ENCODE measurements at places on chromosomes 12 and 14.

- DNase-seq: no peak
Observed at GRCh38 chr14:96861568-96862310, 64.6 kb downstream of the VRK1 start.

DNA sequence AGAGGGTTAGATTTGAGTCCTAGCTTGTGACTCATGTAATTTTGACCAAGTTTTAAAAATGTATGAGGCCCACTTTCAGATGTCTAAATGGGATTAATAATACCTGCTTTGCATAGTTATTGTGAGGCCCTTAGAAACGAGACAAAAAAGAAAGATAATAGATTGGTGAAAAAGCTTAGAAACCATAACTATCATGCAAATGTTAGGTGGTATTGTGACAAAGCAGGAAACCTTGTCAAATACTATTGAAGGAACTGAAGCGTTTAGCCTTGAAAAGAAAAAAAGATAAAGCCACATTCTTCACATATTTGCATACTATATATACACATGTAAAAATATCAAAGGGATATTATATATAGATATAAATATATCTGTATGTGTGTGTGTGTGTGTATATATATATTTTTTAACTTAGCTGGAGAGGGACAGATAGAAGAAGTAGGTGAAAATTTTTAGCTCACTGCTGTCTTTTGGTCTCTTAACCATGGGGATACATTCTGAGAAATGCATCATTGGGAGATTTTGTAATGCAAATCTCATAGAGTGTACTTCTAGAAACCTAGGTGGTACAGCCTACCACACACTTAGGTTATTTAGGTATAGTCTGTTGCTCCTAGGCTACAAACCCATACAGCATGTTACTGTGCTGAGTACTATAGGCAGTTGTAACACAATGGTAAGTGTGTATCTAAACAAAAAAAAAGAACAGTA lies 270.3 kb downstream of the CCDC91 start:
- no peak for DNase-seq

- no peak for DNase-seq
Observed at GRCh38 chr14:70619708-70620107, 19.3 kb upstream of the MED6 start.

DNA sequence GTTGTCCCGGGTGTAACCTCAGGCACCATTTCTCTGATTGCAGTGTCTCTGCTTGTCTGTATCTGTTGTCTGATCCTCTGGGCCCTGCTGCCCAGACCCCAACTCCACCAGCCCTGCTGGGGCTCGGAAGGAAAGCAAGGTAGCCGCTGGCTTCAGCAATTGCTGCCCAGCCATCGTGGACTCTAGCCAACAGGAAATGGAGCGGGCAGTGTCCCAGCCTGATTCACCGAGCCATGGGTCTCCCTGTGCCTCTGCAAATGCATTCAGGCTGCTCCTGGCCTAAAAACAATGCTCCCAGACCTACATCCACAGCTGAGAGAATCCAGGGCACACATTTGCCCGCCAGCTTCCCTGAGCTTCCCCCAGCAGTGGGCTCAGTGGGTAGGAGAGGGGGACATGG lies 9.2 kb downstream of the TUNAR start:
- DNase-seq: no peak

DNA sequence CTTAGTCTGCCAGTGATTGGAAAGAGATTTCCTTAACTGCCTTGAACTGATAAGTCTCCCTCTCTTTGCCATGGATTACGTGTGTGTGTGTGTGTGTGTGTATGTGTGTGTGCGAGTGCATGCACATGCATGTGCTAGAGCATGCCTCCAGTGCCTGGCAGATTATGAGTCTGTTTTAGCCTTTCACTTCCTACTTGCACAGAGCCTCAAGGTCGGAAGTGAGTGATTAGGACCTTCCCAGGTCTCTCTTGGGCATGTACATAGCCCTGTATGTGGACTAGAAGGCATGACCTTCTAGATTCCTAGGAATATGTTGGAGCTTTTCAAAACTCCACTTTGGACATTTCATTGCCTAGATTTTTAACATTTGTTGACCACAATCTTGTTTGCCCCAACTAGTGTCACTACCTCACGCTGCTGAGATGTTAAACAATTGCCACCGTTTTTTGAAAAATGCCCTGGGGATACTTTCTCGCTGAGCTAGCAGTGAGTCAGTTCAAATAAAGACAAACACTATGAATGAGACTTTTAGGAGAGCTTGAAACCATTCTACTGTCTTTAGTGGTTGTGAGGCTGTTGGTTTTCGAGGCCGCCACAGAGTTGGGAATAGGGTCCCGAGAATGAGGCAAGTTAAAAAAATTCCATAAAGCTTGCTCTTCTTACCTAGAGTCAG lies 28.2 kb downstream of the KIAA0586 start:
- no peak for DNase-seq

DNA sequence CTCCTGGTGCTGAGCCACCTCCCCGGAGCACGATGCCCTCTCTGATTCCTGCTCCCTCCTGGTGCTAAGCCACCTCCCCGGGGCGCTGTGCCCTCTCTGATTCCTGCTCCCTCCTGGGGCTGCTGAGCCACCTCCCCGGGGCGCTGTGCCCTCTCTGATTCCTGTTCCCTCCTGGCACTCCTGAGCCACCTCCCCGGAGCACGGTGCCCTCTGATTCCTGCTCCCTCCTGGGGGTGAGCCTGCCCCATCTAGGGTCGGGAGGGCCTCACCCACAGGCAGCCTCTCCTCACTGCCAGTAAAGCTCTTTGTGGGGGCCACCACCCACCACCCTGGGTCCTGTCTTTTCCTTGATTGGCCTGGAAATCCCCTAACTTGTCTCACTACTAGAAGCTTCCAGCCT lies 327.6 kb upstream of the SFSWAP start:
- no peak for DNase-seq

DNA sequence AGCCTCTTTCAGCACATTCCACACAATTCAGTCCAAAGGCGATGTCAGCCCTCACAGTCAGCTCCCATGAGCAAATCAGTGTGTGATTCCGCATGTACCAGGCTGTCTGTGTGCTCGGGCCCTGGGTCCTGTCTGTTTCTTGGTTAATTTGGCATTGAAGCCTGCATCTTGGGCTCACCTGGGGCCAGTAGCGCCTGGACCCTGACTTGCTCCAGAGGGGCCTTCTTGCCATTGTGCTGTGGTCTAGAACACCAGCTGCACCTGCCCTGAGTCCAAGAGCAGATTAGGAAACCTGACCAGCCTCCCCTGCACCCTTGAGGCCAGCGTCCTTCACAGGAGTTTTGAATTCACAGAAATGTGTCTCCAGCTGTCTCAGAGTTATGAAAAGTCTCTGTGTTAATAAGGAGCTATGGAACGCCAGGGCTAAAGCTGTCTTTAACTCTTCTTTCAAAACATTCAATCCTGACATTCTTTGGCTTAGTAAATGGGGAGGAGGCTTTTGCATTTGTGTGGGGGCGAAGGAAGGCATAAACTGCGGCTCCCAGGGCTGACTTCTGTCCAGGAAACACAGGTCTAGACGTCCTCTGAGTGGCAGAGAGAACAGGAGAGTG lies 102.2 kb downstream of the ARF6 start:
- no peak for DNase-seq

DNA sequence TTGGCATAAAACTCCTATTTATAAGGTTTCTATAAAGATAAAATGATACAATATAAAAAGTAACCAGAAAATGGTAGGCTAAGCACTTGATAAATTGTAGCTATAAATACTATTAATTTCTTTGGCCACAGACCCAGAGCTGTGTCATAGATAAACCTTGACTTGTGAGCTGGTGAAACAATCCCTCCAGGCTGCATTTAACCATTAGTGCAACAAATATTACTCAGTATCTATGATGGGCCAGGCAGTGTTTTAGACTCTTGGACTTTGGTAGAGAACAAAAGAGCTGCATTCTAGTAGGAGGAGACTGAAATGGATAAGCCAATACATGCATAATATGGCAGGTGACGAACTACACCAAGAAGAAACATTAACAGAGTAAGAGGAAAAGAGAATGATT lies 178.1 kb downstream of the BTG1 start:
- no peak for DNase-seq

DNA sequence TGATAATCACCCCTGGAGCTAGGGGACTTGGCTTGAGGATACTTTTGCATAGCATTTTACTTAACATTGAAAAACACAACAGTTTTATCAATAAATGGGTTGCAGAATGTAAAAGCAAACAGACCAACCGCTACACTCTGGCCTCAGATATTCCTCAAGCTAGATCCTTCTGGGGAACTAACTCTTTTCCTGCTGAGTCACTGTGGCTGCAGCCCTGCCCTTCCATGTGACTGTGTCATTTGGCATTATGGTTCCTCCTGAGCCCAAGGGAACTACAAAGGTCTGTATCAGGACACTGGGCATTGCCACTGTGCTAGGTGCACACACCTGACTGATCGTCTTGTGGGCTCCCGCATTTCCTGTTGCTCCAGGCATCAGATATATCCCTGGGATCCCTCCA lies 56.6 kb downstream of the TTC9 start:
- no peak for DNase-seq

DNA sequence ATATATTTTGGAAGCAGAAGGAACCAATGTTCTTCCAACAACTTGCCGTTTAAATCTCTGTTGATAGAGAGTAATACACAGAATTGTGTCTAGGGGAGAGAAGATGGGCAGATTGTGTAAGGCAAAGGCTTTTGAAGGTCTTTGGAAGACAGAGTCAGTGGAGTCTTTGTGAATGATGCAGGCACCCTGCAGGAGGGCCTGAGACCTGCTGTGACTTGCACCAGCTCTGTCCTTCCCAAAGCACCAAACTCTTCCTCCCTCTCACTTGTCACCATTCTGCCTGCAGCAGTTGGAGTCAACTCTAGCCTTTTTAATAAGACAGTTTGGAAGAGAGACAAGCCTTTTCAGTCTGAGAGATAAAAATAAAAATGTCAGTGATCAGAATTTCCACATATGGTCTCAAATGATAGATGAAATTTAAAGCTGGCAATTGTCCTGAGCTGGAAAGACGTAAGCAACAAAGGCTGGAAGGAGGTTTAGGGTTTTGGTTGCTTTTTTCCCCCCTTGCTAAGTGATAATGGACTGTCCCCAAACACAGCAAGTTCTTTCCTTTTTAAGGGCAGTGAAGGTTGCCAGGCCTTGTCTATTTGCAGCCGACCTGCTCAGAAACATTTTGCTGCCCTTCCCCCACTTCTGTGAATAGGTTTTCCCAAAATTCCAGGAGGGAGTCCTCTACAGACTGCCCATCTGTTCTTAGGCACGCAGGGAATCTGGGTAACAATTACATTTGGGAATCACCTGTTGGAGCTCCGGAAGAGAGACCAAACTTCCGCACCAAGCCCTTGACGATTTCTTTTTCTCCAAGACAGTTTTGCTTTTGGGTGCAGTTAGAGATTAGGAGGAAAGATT lies 103.0 kb upstream of the NTF3 start:
- DNase-seq: no peak

DNA sequence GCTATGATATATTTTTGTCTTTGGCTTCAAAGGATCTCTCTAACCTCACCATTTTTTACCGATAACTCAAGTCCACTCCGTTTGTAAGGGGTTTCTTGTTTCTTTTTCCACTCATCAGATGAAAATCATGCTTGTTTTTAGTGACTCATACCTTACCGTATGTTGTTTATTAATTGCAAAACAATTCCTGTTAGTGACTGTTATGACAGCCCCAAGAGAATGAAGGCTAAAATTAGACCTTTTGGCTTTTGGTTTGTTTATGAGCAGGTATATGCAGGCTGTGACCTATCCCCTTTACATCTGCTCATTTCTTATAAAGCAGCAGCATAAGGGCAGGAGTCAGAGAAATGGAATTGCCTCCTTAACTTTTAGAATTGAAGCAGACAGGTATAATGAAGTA lies 319.8 kb downstream of the CEP128 start:
- no peak for DNase-seq

- DNase-seq: no peak
Observed at GRCh38 chr12:52148464-52149181, 43.2 kb downstream of the KRT80 start.

DNA sequence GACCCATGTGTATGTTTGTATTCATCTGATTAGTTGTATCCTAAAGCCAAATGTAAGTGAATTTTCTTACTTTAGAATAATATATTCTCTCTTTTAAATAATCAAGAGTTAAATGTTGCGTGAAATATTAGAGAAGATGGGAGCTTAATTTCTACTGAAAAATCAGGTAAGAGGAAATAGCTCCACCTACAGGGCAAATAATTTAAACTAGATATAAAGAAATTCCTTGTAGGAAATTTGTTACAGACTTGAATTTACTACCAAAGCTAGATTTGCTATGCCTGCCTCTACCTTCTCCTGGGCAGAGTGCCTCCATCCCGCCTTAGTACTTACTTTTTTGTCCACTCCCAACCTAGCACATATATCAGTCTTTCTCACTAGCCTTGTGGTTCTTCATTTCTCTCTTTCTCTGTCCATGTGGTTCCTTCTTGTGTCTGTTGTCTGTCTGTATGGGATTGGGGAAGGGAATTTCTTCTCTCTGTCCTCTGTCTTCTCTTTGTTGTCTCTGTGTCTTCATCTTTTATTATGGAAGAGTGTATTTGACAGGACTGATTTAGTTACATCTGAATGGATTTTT lies 44.7 kb downstream of the PALS1 start:
- no peak for DNase-seq

- DNase-seq: no peak
Observed at GRCh38 chr14:44795725-44796124, 166.0 kb downstream of the KLHL28 start.

DNA sequence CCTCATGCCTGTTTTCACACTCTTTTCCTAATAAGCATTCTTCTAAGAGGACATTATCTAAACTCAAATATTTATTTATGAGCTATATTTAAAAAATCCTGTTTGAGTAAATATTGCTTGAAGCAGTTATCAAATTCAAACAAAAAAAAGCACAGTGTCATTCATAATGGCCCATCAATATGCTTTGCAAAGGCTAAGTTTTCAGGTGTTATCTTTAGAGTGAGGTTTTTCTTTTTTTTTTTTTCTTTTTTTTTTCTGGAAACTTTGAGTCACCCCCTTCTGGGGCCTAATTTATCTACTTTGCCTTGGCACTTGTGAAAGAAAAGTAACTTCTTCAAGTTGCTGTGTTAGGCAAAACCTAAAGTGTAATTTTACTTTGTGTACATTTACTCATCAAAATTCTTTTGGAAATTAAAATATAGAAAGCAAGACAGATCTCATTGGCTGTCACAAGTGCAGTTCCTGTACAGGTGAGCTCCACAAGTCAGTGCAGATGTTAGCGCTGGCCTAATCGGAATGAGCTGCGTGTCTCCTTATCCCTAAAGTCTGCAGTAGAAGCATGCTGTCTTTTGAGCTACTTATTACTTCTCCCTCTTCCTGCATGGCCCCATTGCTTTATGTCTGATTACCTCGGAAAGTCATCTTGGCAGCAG lies 53.3 kb downstream of the GLT1D1 start:
- DNase-seq: no peak

DNA sequence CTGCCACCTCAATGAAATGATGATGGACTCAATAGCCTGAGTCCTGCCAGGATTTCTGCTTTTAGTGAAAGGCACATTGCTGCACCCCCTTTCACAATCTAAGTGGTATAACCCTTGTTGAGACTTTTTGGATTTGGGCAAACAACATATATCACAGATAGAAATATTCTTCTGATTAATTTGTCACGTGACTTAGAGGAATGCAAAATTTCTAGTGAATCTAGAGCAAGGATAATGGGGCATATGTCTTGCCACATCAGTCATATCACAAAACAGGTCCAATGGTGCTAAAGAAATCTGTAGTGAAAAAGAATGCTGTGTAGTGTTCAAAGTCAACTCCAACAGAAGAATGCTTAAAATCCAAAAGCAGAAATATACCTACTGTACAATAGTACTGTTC lies 1386.3 kb downstream of the LRFN5 start:
- no peak for DNase-seq

GRCh38 chr12:26728205-26729050 lies 104.6 kb downstream of the ITPR2 start:
- DNase-seq: no peak

GRCh38 chr12:117819160-117819559 lies 149.6 kb downstream of the KSR2 start:
- DNase-seq: no peak

All from stimulated activated CD8-positive, alpha-beta memory T cell treated with anti-CD3 and anti-CD28 coated beads, Interleukin-4, amount 100 ng/mL, for 1 hour (primary cell).